ENCODE measurements at places on chromosomes 7 and 10.

GRCh38 chr7:150820578-150821198, 20.1 kb downstream of the TMEM176A start:
- no peak for DNase-seq

GRCh38 chr7:48621076-48621475, 303.3 kb upstream of the CDC14C start:
- DNase-seq, result no peak

GRCh38 chr10:17793823-17794644, 15.1 kb upstream of the MRC1 start:
- DNase-seq, result no peak

DNA sequence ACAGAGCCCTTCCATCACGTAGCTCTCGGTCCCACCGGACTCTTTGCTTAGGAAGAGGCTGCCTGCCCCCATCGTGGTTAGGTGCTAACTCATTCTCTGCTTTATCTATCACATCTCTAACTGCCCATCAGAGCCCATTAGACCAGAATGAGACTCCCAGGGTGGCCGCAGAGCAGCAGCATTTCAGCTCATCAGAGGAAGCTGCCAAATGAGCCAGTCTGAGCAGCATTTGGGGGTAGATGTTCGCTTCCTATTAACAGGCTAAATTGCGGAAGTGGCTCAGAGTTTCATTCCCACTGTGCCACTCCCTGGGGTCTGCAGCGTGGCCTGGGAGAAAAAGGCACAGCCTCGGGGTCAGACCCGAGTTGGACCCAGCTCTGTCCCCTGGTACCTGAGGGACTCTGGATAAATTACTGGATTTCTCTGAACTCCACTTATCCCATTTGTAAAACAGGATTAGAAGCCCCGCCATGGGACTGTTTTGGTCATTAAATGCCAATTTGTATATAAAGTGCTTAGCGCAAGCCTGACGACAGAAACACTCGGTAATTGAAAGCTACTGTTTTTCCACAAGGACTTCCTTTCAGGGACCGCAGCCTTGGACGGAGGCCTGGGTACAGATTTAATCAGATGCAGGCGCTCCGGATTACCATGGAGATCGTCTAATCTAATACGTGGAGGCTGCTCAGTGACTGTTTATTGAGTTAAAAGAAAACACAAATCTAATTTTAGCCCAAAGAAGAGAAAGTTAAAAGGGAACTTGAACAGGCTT, 73.8 kb upstream of the PRLHR start:
- DNase-seq, result no peak

Data from HCEC 1CT (cell line).